Activated T-helper 1 cell treated with anti-CD3 and anti-CD28 coated beads, Interleukin-12 subunit alpha, Interleukin-12 subunit beta, Interleukin-2, Interleukin-4 antibody, amounts not matched to agents 30 ng/mL and 10 ng/mL and 1 ng/mL, durations not matched to agents 14 hours and 24 hours and 36 hours (primary cell): ENCODE measurements at places on chromosomes 3 and 15.

DNA sequence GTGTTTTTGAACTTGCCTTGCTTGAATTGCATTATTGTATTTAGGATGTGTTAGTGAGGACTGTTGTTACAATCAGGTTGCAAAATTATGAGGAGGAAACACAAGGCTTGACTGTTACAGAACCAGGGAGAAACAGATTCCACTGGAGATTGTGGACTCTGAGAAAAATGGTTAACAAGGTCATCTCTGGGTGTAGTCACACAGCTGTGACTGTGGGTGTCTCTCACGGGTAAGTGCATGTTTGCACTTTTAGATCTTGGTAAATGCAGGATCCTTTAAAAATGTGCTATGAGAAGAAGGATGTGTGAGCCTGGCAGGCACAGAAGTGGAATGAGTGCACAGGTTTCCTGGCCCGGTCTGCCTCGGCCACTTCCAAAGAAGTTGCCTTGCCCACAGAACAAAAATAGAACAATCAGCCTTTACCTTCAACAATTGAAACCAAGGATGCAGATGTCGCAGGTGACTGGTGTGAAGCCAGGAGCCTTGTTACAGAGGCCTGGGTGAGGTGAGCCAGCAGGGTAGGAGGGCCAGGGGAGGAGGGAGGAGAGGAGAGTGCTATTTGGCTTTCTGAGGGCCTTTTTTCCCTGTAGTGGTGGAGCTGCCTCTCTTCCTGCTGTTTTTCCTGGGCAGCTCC lies 68.0 kb downstream of the ABHD5 start:
- no peaks in the 10 kb centered on the region for H3K36me3 ChIP-seq
- H3K27me3 ChIP-seq, result peaks cover 11% of the 10 kb centered on the region

GRCh38 chr3:27686642-27687041 lies 35.5 kb downstream of the EOMES start:
- no peak overlapping the region for H3K4me3 ChIP-seq
- H3K27me3 ChIP-seq, result peaks cover 13% of the 10 kb centered on the region
- H3K27ac ChIP-seq, result no peak overlapping the region
- no peaks in the 10 kb centered on the region for H3K4me1 ChIP-seq

DNA sequence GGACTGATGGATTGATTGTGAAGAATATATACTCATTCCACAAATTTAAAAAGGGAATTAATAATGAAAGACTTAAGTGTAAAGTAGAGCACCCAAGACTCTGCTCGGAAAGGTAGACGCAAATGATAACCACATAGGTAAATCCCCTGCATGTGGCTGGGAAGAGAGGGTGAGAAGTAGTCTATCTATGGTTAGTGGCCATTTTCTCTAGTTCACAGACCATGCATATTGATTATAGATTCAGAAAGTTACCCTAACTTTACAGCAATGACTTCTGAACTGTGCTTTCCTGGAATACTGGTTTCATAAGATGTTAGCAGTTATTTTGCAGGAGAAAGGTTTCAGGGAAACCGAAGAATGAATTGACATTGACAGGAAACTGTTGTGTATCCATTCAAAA lies 51.7 kb downstream of the CASR start:
- DNase-seq, result no peak
- H3K36me3 ChIP-seq, result no peaks in the 10 kb centered on the region
- H3K4me1 ChIP-seq, result peaks cover 18% of the 10 kb centered on the region
- H3K27ac ChIP-seq, result no peak overlapping the region
- H3K4me3 ChIP-seq, result no peak overlapping the region

DNA sequence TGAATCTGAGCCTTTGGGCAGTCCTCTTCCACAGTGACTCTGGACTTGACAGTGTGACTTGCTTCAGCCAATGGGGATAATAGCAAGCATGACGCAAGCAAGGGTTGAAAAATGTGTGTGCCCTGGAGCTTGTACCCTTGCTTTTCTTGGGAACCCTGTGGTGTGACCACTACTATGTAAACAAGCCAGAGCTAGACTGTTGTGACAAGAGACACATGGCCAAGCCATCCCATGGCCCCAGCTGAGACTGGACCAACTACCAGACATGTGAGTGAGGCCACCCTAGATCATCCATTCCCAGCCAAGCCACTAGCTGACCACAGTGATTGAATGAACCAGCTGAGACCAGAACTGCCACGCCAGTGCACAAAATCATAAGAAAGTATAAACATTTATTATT lies 11.8 kb downstream of the MYO1E start:
- peaks cover 8% of the 10 kb centered on the region for H3K27me3 ChIP-seq
- H3K4me3 ChIP-seq, result no peak overlapping the region
- peaks cover 10% of the 10 kb centered on the region for H3K4me1 ChIP-seq
- H3K36me3 ChIP-seq, result peaks cover 3% of the 10 kb centered on the region

GRCh38 chr15:67107014-67107812 lies 41.8 kb downstream of the SMAD3 start:
- H3K36me3 ChIP-seq, result peaks cover 61% of the 10 kb centered on the region
- no peaks in the 10 kb centered on the region for H3K27me3 ChIP-seq
- no peak for DNase-seq
- H3K27ac ChIP-seq, result peak overlapping the region; percentile 49
- H3K4me1 ChIP-seq, result peaks cover 71% of the 10 kb centered on the region

GRCh38 chr15:68040144-68040543 lies 14.0 kb upstream of the PIAS1 start:
- no peaks in the 10 kb centered on the region for H3K4me1 ChIP-seq
- H3K4me3 ChIP-seq, result no peak overlapping the region
- DNase-seq, result no peak

GRCh38 chr15:51396921-51397320 lies 55.5 kb downstream of the GLDN start:
- no peaks in the 10 kb centered on the region for H3K4me1 ChIP-seq
- H3K27ac ChIP-seq, result no peak overlapping the region
- no peak overlapping the region for H3K4me3 ChIP-seq

- H3K27ac ChIP-seq, result no peak overlapping the region
- H3K36me3 ChIP-seq, result peaks cover 17% of the 10 kb centered on the region
- no peak for DNase-seq
- H3K27me3 ChIP-seq, result no peaks in the 10 kb centered on the region
- H3K4me3 ChIP-seq, result no peak overlapping the region
These were observed 22.5 kb downstream of the MAP2K5 start for GRCh38 chr15:67564968-67565345.

GRCh38 chr3:50389414-50389767 lies 30.1 kb upstream of the TMEM115 start:
- DNase-seq, result no peak
- H3K27me3 ChIP-seq, result no peaks in the 10 kb centered on the region
- H3K4me1 ChIP-seq, result peaks cover 8% of the 10 kb centered on the region
- no peak overlapping the region for H3K27ac ChIP-seq
- no peaks in the 10 kb centered on the region for H3K36me3 ChIP-seq
- no peak overlapping the region for H3K4me3 ChIP-seq

- H3K27me3 ChIP-seq, result peaks cover 2% of the 10 kb centered on the region
- no peak overlapping the region for H3K27ac ChIP-seq
- DNase-seq, result no peak
- no peak overlapping the region for H3K4me3 ChIP-seq
- peaks cover 8% of the 10 kb centered on the region for H3K4me1 ChIP-seq
These were observed 72.8 kb downstream of the SLC9A9 start for GRCh38 chr3:143775459-143775858.

- H3K36me3 ChIP-seq, result peaks cover 7% of the 10 kb centered on the region
- no peaks in the 10 kb centered on the region for H3K27me3 ChIP-seq
- H3K4me1 ChIP-seq, result no peaks in the 10 kb centered on the region
- H3K4me3 ChIP-seq, result no peak overlapping the region
- no peak overlapping the region for H3K27ac ChIP-seq
These were observed 93.9 kb downstream of the HERC2 start for GRCh38 chr15:28228096-28228495.

DNA sequence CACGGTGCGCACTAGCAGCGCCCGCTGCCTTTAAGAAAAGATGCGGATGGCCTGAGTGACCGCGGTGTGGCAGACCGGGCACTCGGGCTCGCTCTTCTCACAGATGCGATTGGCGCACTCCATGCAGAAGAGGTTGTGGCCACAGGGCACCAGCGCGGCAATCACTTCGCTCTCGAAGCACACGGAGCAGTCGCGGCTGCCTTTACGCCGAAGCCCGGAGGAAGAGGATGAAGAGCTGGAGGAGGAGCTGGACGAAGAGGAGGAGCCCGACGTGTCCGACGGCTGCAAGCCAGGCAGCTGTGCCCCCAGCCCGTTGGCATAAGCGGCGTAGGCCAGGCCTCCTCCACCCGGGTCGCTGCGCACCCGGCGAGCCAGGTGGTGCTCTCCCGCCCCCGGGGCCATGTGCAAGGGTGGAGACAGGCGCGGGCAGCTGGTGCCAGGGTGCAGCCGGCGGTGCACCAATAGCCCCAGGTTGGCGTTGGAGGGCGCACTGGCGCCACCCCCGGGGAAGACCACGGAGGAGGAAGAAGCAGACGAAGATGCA lies 2.6 kb downstream of the MEX3B start:
- H3K4me3 ChIP-seq, result peak overlapping the region; percentile 68
- H3K36me3 ChIP-seq, result no peaks in the 10 kb centered on the region
- no peak overlapping the region for H3K27ac ChIP-seq
- no peak for DNase-seq

DNA sequence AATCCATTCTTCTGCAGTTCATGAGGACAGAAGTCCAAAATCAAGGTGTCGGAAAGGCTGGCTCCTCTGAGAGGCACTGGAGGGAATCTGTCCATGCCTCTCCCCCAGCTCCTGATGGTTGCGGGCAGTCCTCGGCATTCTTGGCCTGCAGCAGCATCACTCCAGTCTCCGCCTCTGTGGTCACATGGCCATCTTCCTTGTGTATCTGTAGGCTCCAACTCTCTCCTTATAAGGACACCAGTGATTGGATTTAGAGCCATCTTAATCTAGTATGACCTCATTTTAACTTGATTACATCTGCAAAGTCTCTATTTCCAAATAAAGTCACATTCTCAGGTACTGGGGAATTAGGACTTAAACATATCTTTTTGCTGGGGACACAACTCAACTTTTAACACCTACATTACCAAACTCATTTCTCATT lies 56.0 kb upstream of the FLNB start:
- no peaks in the 10 kb centered on the region for H3K4me1 ChIP-seq
- H3K27ac ChIP-seq, result no peak overlapping the region
- H3K4me3 ChIP-seq, result no peak overlapping the region
- DNase-seq, result no peak
- no peaks in the 10 kb centered on the region for H3K36me3 ChIP-seq

GRCh38 chr15:23395030-23395692 lies 40.6 kb downstream of the GOLGA8S start:
- H3K36me3 ChIP-seq, result no peaks in the 10 kb centered on the region
- DNase-seq, result no peak
- H3K27ac ChIP-seq, result no peak overlapping the region
- no peak overlapping the region for H3K4me3 ChIP-seq

- H3K4me1 ChIP-seq, result no peaks in the 10 kb centered on the region
- H3K27ac ChIP-seq, result no peak overlapping the region
- no peak overlapping the region for H3K4me3 ChIP-seq
- no peak for DNase-seq
These were observed 524.7 kb downstream of the DIPK2A start for GRCh38 chr3:144496141-144496835.

- H3K36me3 ChIP-seq, result peaks cover 34% of the 10 kb centered on the region
- H3K4me3 ChIP-seq, result no peak overlapping the region
- no peaks in the 10 kb centered on the region for H3K27me3 ChIP-seq
- DNase-seq, result no peak
- no peak overlapping the region for H3K27ac ChIP-seq
These were observed 25.7 kb downstream of the TKT start for GRCh38 chr3:53230041-53230621.

DNA sequence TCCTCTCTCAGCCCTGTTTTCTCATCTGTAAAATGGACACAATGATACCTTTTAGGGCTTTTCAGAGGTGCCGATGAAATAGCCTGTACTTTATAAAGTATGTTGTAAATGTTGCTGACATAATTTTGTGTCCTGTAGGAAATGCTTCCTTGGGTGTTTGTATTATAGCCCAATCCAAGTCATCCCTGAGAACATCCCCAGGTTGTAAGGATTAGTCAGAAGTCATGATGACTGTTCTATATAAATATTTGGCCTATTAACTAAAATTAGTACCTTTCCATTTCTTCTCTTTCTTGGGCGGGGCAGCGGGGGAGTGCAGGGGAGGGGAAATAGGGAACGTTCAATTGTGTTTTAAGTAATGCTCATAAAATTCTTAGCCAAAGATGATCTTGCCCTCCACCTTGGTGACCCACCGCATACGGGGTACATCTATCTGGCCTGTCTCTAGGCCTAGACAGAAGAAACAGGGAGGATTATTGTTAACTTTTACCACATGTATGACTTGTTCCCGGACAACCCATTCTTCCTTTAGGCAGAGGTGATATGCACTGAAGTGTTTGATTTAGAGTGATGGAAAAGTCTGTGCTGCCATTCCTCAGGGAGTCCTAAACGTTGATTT lies 120.7 kb downstream of the VGLL4 start:
- H3K27ac ChIP-seq, result no peak overlapping the region
- no peak for DNase-seq
- H3K27me3 ChIP-seq, result no peaks in the 10 kb centered on the region
- H3K4me1 ChIP-seq, result no peaks in the 10 kb centered on the region

- H3K27me3 ChIP-seq, result no peaks in the 10 kb centered on the region
- peak overlapping the region; percentile 64 for H3K27ac ChIP-seq
- DNase-seq, result no peak
- peaks cover 73% of the 10 kb centered on the region for H3K4me1 ChIP-seq
- peaks cover 4% of the 10 kb centered on the region for H3K36me3 ChIP-seq
These were observed 67.5 kb upstream of the AKAP13 start for GRCh38 chr15:85312929-85313331.

DNA sequence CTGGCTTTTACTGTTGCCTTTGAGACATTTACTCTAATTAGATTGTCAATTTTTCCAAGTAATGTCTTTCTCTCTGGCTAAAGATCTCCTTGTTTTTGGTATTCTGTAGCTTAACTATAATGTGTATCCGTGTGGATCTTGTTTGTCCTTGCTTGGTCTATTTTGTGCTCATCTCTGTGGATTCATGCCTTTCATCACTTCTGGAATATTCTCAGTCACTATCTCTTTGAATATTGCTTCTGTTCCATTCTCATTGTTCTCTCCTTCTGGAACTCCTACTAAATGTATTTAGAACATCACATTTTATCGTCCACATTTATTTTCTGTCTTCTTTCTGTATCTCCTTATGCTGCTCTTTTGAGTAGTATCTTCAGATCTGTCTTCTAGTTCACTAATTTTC lies 12.7 kb downstream of the PGPEP1L start:
- H3K27me3 ChIP-seq, result peaks cover 9% of the 10 kb centered on the region
- H3K36me3 ChIP-seq, result no peaks in the 10 kb centered on the region
- H3K27ac ChIP-seq, result no peak overlapping the region

DNA sequence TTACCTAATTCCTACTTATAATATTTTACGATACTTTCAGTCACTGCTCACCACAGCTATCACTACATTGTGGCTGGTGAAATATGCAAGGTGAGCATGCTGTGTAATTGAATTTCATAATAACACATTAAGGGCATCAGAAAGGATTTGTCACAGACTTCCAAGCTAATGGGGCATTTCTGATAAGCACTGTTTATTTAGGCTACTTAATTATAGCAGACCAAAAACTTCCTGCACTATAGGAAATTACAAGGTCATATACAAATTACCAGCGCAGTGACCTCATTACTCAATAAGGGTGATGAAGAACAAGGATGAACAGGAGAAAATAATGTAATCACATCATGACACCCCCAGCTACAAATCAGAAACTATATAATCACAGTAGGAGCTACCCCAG lies 88.6 kb upstream of the FAM3D start:
- no peaks in the 10 kb centered on the region for H3K36me3 ChIP-seq
- H3K4me1 ChIP-seq, result no peaks in the 10 kb centered on the region
- H3K4me3 ChIP-seq, result no peak overlapping the region
- peaks cover 3% of the 10 kb centered on the region for H3K27me3 ChIP-seq
- no peak for DNase-seq
